ENCODE measurements at places on chromosomes 6 and 20.

GRCh38 chr6:80939480-80939879 is 813.0 kb downstream of the TENT5A start:
- no peak for DNase-seq

GRCh38 chr6:35392773-35393672 is 50.7 kb downstream of the PPARD start:
- DNase-seq, result no peak

GRCh38 chr6:96304997-96305396 is 216.6 kb upstream of the UFL1 start:
- no peak for DNase-seq

DNA sequence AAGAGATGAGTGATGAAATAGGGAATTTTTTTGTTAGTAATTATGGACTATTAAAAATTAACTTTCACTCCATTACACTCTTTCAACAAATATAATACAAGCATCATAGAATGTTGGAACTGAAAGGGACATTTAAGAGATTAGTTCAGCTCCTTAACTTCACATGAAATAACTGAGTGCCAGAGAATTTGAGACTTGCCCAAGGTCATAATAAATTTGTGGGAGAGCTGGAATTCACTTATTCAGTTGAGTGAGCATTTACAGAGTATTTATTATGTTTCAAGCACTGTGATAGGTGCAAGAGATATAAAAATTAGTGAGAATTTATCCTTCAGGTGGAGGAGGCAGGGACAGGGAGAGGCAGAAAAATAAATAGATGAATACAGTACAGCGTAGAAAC is 154.6 kb downstream of the KCNQ5 start:
- no peak for DNase-seq

DNA sequence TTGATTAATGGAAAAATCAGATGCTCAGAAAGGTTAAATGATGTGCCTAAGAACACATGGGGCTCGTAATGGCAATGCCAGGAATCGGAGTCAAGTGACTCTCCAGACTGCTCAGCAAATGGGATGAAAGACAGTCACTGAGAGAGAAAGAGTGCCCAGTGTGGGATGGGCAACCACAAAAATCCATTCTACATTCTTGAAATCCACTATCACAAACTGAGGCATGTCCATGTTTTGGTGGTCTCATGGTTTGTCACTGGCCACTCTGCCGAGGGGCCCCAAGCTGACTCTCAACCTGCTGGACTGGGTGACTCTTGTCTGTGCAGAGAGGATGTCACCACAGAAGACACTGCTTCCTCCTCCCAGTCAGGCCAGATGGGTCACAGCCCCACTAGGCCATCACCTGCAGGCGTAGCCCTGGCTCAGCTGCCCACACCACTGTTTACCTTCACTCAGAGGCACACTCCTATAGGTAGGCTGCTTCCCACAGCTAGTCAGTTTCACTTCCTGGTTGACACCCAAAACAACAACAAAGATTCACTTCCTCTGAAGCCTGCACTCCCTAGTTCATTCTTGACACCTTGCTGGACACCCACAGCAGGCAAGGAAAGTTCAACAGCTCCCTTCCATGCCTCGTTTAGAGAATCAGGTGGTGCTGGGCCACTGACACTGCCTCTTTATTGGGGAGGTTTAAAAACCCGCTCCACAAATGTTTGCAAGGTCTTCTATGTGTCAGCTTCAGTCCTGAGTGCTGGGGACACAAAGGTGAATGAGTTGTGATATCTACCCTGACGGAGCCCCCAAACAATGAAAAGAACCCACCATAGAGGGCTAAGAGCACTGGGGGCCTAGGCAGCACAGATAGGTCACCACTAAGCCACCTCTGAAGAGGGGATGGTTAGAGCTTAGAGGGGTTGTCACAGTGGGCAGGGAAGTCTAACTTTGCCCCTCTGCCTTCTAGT is 21.7 kb downstream of the MAP1LC3A start:
- no peak for DNase-seq

GRCh38 chr6:166636191-166636933 is 9.3 kb upstream of the RPS6KA2 start:
- DNase-seq, result no peak

- DNase-seq, result no peak
Measured at GRCh38 chr20:2149507-2149906, 47.9 kb downstream of the STK35 start.

GRCh38 chr20:19830211-19830785 is 72.2 kb downstream of the RIN2 start:
- no peak for DNase-seq

GRCh38 chr6:166402582-166403277 is 20.0 kb upstream of the MPC1 start:
- no peak for DNase-seq

DNA sequence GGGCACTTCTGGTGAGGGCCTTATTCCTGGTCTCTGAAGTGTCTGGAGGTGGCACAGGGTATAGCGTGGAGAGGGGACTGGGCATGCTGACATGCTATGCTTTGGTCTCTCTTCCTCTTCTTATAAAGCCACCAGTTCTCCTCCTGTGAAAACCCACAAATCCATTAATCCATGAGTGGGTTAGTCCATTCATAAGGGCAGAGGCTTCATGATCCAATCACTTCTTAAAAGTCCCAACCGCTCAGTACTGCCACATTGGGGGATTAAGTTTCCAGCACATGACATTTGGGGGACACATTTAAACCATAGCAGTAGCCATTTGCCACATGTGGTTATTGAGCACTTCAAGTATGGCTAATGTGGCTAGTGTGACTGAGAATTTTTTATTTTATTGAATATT is 3.8 kb upstream of the TRIB3 start:
- DNase-seq, result no peak

Data from heart right ventricle (tissue), 16 donors.